ENCODE measurements at places on chromosomes 3 and 15.
A peak's percentile ranks its signal among the peaks of the same experiment; 100 is the strongest.

- DNase-seq, result no peak
Measured at GRCh38 chr3:77464111-77464688, 424.3 kb downstream of the ROBO2 start.

- no peak for DNase-seq
Measured at GRCh38 chr15:55358471-55358870, 39.4 kb downstream of the PIGB start.

GRCh38 chr3:16064642-16065414, 109.7 kb upstream of the GALNT15 start:
- no peak for DNase-seq

DNA sequence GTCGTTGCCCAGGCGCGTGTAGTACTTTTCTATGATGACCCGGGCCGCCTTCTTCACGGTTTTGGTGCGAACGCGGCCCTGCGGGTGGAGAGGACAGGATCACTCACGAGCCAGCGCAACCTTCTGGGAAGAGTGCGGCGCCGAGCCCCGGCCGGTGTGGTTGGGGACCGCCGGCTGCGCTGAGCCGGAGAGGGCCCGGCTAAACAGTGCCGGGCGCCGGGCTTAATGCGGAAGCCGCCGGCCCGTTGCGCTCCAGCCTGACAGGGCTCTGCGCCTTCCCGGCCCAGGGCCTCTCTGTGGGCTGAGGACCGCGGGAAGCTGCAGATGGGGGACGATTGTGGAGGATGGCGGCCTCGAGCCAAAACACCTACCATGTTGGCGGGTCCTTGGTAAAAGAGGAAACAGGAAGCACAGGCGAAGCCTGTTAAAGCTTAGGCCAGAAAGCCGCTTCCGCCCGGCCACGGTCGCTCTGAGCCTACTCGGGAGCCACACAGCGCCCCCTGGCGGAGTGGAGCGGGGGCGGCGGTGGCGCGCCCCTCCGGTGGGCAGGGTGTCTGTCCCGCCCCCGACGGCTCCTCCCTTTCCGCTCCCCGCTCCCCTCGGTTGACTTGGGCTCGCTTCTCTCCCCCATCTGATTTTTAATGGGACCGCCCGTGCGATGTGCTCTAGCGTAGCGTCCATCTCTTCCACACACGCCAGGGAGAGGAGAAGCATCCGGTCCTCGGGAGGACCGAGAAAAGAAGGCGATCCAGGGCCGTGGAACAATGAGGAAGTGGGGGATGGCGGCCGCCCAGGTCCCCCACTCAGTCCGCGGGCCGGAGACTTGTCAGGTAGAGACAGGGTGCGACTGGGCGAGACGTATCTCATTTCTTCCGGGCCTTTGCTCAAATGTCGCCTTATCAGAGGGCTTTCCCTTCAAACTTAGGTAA, at the start of gene RPS17:
Gene RPS17, minus strand, starts transcription at position 403 of the 929 bp plus-strand sequence. Its CDS starts 29 bp downstream, at position 374.
- peak; percentile 99 for DNase-seq

- DNase-seq, result no peak
Measured at GRCh38 chr3:62046326-62046725, 327.0 kb downstream of the FEZF2 start.

DNA sequence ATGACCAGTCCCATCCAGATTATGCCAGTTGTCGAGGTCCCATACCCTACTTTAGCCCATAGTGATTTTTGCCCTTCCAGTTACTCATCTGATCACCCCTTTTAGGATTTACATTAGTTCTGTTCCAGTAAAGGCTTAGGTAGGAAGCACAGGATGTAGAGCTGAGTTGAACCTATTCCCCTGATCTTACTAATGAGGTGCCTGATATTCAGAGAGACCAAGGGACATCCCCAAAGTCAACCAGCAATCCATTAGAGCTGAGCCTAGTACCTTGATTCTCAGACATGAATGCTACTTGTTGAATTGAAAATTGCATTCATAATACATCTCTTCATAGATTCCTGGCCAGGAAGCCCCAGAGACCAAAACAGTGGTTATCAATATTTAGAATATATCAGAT, 24.7 kb downstream of the CTDSPL start:
- no peak for DNase-seq

DNA sequence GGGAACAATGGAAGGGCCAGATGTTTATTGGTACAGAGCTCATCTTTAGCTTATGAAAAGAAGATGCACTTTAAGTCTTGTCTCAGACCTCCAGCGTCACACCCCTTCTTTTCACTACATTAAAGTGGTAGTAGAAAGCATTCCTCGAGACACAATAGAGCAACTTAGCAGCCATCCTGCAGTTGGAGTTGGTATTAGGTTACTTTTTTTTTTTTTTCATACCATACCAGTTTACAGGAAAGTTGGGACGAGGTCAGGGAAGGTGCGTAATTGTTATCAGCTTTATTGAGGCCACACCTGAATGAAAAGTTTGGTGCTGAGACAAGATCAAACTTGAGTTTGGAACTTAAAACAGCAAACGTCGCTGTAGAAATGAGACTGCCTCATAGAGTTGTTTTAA, 203.8 kb downstream of the SOX2 start:
- DNase-seq, result no peak

- DNase-seq, result no peak
Measured at GRCh38 chr3:102179326-102180177, 255.3 kb upstream of the ZPLD1 start.

DNA sequence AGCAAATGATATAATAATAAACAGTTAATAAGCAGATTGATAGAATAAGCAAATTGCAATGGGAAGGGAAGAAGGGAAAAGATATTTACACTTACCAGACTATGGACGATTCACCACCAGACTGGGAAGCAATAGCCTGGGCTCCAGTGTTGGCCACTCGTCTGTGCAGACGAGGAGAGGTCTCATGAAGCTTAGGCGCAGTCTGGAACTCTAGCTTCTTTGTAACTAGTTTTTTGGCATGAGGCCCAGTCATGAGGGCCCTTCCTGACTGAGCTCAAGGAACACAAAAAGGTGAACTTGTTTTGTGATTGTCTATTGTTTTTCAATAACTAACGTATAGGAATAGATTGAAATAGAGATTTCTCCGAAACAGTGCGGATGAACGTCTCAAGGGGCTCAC, 63.3 kb upstream of the GATM start:
- DNase-seq, result no peak

- DNase-seq, result no peak
Measured at GRCh38 chr3:67033079-67033478, 35.0 kb downstream of the KBTBD8 start.

GRCh38 chr3:38970851-38971638, 80.7 kb downstream of the SCN11A start:
- no peak for DNase-seq

GRCh38 chr3:5054098-5054497, 68.0 kb upstream of the ARL8B start:
- DNase-seq, result no peak

GRCh38 chr15:42324308-42324707, 35.0 kb upstream of the CAPN3 start:
- no peak for DNase-seq

DNA sequence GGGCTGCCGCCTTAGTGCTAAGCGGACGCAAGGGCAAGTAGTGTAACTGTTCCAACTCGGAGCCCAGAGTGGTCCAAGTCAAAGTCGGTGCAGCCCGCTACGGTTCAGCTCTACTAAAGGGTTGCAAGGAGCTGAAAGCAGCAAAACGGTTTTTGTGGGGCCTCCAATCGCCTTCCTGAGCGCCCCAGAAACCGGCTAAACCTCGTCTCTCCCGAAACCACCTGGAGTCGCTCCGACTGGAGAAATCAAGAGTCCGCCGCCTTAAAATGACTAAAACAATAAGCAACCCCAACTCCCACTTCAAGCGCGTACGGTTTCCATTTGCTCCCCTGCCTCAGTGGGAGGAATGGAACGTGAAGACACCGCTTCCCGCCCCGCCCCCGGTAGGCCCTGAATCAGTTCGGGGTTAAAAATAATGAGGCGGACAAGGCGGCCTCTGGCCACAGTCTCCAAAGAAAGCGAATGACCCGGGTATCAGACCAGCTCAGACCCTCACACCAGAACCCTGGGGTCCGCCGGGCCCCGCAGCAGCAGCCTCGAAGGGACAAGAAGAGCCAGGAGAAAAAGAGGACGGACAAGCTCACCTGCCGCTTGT, 401 bp downstream of the SEC11A start:
- peak; percentile 51 for DNase-seq

DNA sequence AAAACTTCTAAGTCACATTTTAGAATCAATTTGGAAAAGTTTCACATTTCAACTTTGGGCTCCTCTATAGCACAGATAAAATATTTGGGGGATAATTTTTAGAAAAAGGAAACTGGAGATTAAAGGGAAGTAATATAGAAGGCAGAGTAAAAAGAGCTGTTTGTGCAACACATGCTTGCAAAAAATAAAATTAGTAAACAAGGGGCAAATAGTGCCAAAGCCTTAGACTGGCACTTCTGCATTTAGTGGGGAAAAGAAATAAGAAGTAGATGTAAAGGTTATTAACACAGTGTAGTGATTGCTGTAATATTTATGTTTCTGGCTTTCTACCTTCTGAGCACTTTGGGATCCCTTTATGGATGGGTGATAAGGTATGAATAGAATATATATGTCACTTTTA, 246.6 kb downstream of the CBLB start:
- DNase-seq, result no peak

- DNase-seq, result peak; percentile 44
Measured at GRCh38 chr15:92655178-92655995, at the start of gene FAM174B. Gene FAM174B, minus strand, starts transcription at chr15:92655775.

GRCh38 chr3:99523431-99524127, 114.8 kb upstream of the COL8A1 start:
- no peak for DNase-seq

- no peak for DNase-seq
Measured at GRCh38 chr3:149615731-149616221, 42.0 kb downstream of the WWTR1 start.

GRCh38 chr3:113240841-113241240, 29.5 kb downstream of the BOC start:
- no peak for DNase-seq

GRCh38 chr3:179149951-179150350, 1.8 kb downstream of the PIK3CA start:
- DNase-seq, result no peak

- DNase-seq, result no peak
Measured at GRCh38 chr15:32704395-32704981, 13.3 kb upstream of the GREM1 start.

DNA sequence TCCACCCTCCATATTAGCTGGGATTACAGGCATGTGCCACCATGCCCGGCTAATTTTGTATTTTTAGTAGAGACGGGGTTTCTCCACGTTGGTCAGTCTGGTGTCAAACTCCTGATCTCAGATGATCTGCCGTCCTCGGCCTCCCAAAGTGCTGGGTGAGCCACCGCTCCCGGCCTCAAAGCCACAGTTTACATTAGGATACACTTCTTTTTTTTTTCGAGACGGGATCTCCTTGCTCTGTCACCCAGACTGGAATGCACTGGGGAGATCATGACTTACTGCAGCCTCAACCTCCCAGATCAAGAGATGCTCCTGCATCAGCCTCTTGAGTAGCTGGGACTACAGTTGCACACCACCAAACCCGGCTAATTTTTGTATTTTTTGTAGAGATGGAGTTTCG, 2.5 kb upstream of the NR1D2 start:
- no peak for DNase-seq

DNA sequence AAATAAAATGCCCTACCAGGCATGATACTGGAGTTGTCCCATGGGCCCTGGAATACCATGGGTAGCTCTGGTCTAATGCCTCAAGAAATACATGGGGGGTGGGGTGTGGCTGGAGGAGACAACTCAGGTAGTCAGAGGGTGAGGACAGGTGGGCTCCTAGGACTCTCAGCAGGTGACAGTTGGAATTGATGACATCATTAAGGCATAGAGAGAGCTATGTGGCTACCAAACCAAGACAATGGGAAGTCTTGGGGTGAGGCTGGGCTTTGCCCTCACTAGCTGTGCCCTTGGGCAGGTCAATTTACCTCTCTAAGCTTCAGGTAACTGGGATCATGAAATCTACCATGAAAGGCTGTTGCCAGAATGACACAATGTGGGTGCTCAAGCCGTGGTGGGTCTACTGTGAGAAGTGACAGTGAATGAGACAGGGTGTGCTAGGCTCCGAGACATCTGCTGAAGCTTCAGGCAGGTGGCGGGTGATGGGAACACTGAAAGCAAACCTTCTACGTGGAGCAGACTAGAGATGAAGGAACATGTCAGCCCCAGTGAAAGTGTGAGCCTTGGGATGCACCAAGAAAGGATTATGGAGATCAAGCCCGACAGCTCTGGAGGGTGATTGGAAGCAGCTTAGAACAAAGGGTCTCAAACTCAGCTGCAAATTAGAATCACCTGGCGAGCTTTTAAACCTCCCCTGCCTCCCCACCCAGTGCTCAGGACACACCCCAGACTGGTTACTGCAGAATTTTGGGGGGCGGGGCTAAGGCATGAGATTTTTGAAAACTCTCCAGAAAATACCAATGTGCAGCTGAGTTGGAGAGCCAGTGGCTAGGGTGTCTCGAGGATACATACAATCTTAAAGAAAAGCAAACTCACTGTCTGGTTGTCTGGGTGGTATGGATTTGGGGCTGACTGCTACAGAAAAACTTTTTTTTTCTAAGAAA, 21.5 kb downstream of the SLC6A20 start:
- DNase-seq, result no peak

DNA sequence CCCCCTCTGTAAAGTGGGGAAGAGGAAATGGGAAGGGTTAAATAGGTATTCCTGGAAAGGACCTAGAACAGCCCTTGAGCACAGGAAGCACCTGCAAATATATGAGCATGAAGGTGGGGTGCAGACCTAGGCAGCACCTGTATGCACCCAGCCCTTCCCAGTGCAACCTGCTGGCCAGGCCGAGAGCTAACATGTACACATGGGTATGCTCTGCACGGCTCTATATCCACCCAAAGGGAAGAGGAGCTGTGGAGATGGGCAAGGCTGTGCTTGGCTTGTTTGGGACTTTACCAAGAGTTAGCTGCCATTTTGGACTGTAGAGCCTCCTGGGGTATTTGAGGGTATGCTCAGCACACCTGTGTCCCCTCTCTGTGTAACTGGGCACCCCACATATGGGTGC, 171.2 kb downstream of the KLF13 start:
- no peak for DNase-seq

DNA sequence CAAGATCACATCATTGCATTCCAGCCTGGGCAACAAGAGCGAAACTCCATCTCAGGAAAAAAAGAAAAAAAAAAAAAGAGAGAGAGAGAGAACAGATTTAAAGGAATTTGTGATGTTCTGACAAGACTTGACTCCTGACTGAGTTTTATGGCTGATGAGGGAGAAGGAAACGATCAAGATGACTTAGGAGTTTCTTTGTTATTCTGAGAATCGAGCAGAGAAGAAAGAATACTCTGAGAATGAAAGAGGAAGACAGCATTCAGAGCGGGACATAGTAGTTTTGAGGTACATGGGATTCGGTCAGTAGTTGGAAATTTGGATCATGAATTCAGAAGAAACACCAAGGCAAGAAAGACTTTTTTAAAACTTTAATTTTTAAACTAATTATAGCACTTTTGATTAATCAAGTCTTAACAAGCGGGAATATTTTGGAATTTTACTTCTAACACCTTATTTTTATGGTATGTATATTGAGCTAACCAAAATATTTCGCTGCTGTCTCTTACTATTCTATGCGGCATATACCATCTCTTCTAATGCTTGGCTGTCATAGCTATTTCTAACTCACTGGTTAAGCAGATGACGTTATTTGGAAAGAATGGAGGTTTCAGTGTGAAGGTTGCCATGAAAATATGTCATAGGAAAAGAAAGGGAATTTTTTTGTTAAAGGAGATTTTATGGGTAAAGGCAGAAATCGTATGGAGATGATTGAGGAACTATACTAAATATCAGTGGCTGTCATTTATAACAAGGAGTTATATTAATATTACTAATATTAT, 644.1 kb downstream of the RBMS3 start:
- DNase-seq, result no peak
